CD8-positive, alpha-beta memory T cell (primary cell): ENCODE measurements at places on chromosomes 3 and 15.
A peak's percentile ranks its signal among the peaks of the same experiment; 100 is the strongest.

- no peak for DNase-seq
- H3K4me3 ChIP-seq = no peak overlapping the region
- no peak overlapping the region for H3K27ac ChIP-seq
- no peaks in the 10 kb centered on the region for H3K27me3 ChIP-seq
These were observed 45.4 kb upstream of the UBE2E1 start for GRCh38 chr3:23760325-23760724.

- H3K4me3 ChIP-seq = no peak overlapping the region
- H3K36me3 ChIP-seq = no peaks in the 10 kb centered on the region
- H3K27ac ChIP-seq = no peak overlapping the region
- no peaks in the 10 kb centered on the region for H3K4me1 ChIP-seq
- H3K27me3 ChIP-seq = no peaks in the 10 kb centered on the region
These were observed 661.6 kb upstream of the CBLB start for GRCh38 chr3:106530367-106530766.

DNA sequence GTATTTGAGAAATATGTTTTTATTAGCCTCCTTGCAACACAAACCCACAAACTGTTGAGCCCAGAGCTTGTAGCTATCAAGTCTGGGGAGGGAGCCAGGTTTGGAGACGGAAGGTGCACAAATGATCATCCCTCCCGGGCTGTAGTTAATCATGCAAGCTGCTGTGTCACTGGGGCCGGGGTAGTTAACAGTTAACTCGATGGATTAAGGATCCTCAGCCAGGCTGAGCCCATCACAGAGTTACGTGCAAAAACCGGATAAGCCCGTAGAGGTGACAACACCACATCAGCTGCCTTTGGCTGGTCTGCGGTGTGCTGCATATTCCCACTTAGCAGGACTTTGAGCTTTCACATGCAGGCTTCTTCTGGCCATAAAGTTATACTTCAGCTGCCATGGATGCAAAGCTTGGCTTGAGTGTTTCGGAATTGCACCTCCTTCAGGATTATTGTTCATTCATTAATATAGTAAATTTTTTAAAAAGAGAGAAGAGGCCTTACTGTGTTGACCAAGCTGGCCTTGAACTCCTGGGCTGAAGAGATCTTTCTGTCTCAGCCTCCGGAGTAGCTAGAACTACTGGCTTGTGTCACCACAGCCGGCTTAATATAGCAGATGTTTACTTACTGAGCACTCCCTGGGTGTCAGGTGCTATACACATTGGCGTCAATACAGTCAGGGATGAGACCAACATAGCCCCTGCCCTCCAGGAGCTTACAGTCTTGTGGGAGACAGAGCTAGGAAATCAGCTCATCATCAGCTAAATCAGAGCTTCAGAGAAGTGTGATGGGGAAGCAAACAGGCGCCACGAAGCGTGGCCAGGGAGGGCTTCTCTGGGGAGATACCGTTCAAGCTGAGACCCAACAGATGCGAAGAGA, 226.8 kb upstream of the BHLHE40 start:
- no peak overlapping the region for H3K27ac ChIP-seq
- H3K27me3 ChIP-seq = no peaks in the 10 kb centered on the region

GRCh38 chr15:67833710-67834511, 5.9 kb downstream of the RNU6-1 start:
- H3K4me3 ChIP-seq = peak overlapping the region; percentile 25
- DNase-seq = no peak
- no peaks in the 10 kb centered on the region for H3K36me3 ChIP-seq
- peaks cover 54% of the 10 kb centered on the region for H3K27me3 ChIP-seq

DNA sequence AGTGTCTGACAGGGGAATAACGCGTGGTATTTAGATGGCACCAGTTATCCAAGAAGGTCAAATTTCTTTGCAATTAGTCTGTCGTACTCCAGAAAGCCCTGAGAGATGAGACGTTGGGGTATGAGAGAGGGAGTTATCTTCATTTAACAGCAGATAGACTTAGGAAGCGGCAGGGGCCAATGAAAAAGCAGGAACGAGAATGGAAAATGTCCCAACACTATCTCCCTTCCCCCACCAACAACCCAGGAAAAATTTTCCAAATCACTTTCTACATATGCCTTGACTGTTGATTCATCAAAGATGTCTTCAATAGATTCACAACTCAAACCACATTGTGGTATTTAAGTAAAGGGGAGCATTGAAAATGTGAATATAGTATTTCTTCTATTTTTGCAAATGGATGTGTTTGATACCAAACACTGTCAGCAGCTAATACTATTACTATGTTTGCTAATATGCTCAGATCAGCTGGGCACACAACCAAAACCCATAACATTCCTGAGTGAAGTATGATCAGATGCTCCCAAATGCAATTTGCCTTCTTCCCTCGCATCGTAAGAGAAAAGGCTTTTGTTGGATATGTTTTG, 13.3 kb upstream of the GREM1 start:
- no peak overlapping the region for H3K27ac ChIP-seq
- no peaks in the 10 kb centered on the region for H3K4me1 ChIP-seq
- no peak for DNase-seq
- no peaks in the 10 kb centered on the region for H3K27me3 ChIP-seq

DNA sequence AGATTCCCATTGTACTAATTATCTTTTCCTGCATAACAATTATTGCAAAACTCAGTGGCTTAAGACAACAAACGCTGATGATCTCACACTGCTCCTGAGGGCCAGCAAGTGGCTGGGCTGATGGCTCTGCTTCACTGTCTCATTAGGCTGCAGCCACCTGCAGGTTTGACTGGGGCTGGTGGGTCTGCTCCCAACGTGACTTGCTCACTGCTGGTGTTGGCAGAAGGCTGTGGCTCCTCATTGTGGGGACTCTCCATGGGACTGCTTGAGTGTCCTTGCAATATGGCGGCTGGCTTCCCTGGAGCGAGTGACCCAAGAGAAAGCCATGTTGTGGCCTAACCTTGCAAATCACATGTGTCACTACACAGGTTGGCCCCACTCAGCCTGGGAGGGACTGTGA, 71.1 kb downstream of the PLXNA1 start:
- H3K4me1 ChIP-seq = no peaks in the 10 kb centered on the region
- H3K4me3 ChIP-seq = no peak overlapping the region
- no peaks in the 10 kb centered on the region for H3K27me3 ChIP-seq
- H3K27ac ChIP-seq = no peak overlapping the region
- H3K36me3 ChIP-seq = no peaks in the 10 kb centered on the region
- peak; percentile 31 for DNase-seq

GRCh38 chr15:39363761-39364586, 216.9 kb upstream of the THBS1 start:
- no peaks in the 10 kb centered on the region for H3K36me3 ChIP-seq
- H3K4me1 ChIP-seq = no peaks in the 10 kb centered on the region
- no peak for DNase-seq

DNA sequence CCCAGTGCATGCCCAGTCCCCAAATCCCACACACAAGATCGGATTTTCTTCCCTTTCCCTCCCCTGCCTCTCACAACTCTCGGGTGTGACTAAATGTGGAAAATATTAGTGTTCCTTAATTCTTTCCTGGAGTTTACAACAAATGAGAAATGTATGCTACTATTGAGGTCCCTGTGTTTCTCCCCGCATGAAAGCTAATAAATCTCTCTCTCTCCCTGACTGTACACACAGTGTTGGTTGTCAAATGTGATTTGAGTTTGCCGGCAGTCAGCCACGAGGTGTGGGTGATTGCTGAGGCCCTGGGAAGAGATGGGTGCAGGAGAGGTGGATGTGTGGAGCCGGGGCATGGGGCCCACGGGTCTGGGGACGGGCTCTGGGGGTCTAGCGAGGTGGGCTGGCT, 161.4 kb upstream of the IQSEC1 start:
- peaks cover 28% of the 10 kb centered on the region for H3K4me1 ChIP-seq
- H3K4me3 ChIP-seq = no peak overlapping the region
- H3K27me3 ChIP-seq = no peaks in the 10 kb centered on the region
- H3K27ac ChIP-seq = no peak overlapping the region

DNA sequence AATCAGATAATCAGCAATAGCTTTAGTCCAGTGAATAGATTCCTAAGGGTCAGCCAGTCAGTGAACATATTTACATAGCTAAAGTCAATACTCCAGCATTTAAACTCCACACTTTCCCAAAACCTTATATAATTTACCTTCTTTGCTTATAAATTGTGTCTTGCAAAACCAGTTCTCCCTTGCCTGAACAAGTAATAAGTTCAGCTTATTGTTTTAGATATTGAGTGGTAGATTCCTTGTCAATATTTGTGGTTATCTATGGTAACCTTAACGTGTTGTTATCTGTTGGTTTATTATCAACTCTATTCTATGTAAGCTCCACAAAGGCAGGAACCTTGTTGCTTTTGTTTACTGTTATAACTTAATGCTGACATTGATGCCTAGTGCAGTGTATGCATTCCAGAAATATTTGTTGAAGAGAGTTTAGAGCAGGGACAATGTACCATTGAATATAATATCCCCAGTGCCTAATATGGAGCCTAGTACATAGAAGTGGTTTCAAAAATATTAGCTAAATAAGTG, 24.0 kb downstream of the PLSCR5 start:
- no peaks in the 10 kb centered on the region for H3K36me3 ChIP-seq
- no peak overlapping the region for H3K4me3 ChIP-seq

- H3K27ac ChIP-seq = no peak overlapping the region
- H3K4me1 ChIP-seq = no peaks in the 10 kb centered on the region
- no peaks in the 10 kb centered on the region for H3K27me3 ChIP-seq
- H3K36me3 ChIP-seq = no peaks in the 10 kb centered on the region
These were observed 33.0 kb downstream of the SYNM start for GRCh38 chr15:99137877-99138276.

DNA sequence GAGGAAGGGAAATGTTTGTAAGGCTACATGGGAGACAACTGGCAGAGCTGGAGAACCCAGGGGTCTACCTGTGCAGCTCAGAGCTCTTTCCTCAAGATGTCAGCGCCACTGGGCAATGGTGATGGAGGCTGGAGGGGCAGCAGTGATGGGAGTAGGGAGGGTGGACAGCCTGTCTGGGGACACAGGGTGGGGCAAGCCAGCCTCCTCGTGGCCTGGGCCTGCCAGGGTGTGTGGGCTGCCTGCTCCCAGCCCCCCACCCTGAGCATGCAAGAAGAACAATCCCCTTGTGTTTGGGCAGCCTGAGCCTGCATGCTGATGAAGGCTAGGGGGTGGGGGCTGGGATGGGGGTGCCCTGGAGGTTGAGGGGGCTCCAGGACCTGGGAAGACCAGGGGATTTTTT, 1.2 kb downstream of the PCBP4 start:
- no peak overlapping the region for H3K4me3 ChIP-seq
- no peak overlapping the region for H3K27ac ChIP-seq
- H3K27me3 ChIP-seq = no peaks in the 10 kb centered on the region
- H3K4me1 ChIP-seq = peaks cover 16% of the 10 kb centered on the region
- no peaks in the 10 kb centered on the region for H3K36me3 ChIP-seq

DNA sequence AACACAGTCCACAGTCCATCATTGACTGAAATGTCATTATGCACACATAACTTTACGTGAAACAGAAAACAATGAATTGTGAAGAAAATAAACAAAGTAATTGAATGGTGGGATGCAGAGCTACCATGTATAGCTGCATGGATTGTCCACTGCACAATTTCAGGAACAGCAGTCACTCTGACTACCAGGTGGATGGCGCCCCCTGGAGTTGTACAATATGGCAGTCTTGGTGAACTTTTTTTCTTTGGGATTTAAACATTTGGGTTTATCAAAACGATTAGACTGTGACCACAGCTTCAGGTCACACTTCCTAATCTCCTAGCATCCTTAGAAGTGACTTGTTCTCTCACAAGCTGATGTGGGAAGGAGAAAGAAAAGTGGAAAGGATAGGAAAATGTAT, 48.9 kb upstream of the TCF12 start:
- no peak overlapping the region for H3K27ac ChIP-seq
- no peak overlapping the region for H3K4me3 ChIP-seq
- H3K27me3 ChIP-seq = no peaks in the 10 kb centered on the region
- no peaks in the 10 kb centered on the region for H3K4me1 ChIP-seq

DNA sequence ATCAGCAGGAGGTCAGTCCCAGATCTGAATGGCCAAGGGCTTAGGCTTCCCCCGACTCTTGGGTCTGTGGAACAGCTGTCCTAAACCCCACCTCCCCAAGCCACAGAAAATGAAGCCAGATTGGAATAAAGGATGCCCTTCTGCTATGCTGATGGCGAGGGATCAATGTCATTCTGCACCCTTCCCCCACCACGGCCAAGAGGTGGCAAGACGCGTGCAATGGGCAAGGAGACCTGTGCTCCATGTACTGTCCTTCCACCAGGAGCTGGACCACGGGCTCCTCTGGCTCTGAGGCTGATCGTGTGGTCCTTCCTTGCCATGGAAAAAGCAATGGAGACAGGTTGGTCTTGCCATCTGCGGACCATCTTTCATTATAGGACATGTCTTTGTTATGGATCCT, 32.6 kb upstream of the TBC1D21 start:
- no peak for DNase-seq
- no peak overlapping the region for H3K27ac ChIP-seq

DNA sequence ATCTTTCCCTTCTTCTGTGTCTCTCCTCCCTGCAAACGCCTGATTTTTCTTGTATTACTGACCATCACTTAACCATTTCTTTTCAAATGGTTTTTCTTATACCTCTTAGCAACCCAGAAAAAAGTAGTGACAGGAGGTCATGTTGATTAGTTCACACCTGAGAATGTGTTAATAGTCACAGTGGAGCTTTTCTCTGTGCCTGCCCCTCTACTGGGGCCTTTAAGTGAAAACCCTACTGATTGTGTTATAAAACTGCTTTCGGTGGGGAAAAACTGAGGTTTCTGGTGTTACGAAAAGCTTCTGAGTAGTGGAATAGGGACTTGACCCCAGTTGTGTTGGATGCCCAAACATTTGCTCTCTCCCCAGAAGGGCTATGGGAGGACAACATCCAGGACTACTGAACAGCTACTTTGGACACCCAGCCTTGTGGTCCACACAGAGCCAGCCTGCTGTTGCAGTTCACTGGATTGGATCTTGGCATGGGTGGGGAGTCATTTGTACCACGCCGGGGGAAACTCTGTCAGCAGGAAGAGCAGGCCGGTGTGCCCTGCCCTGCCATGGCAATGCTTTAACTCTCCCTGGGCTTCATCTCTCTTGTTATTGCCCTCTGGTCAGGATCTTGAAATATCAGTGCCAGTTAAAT, 10.3 kb downstream of the GPR87 start:
- DNase-seq = no peak
- no peak overlapping the region for H3K4me3 ChIP-seq
- no peaks in the 10 kb centered on the region for H3K27me3 ChIP-seq
- no peaks in the 10 kb centered on the region for H3K36me3 ChIP-seq
- no peaks in the 10 kb centered on the region for H3K4me1 ChIP-seq

DNA sequence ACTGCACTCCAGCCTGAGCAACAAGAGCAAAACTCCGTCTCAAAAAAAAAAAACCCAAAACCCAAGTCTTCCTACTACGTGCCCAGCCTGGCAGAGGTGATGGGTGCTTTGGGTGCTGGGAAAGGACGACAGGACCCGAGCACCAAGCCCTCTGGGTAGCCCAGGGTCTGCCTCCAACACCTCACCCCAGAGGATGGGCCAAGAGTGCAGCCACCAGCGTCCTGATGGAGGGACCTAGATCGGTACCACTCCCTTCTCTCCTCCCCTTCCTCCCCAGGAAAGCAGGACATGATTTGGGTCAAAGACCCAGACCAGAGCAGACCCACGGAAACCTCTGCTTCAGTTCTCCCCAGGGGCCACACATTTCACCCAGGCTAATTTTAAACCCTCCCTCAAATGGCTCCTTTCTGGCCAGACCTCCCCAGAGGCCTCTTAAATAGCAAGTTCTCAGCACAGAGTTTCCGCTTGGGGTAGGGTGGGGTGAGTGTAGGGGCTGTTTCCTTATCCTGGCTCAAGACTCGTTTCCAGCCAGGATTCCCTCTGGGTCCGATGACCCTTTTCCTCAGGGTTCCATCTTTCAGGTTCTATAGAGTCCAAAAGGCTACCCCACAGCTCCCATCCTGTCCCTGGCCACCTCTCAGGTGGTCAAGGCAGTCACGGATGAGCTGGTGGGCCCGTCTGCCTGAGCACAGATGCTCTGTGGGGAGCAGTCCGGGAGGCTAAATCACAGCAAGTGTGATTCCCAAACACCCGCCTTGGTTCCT, 20.5 kb downstream of the RBPMS2 start:
- H3K36me3 ChIP-seq = no peaks in the 10 kb centered on the region
- no peaks in the 10 kb centered on the region for H3K4me1 ChIP-seq
